ENCODE measurements at places on chromosomes 1 and 21.
A peak's percentile ranks its signal among the peaks of the same experiment; 100 is the strongest.

DNA sequence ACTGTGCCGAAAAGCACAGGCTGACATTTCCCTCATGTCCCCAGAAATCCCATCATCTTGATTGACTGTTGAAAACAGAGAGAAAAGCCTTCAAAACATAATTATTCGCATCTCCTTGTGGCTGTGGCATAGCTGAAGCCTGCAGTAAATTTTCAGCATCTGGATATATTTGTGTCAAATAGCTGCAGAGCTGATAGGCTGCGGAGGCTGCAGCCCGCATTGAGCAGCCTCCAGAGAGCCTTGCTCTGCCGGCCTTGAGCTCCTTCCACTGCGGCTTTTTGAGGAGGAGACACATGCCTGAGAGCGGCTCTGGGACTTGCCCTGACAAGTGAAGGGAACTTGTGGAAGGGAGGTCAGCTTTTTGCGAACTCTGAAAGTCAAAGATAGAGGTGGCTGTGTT lies 144.7 kb downstream of the RYR2 start:
- no peak for DNase-seq

- DNase-seq: no peak
These were observed 5.1 kb upstream of the NT5C1A start for GRCh38 chr1:39676948-39677548.

DNA sequence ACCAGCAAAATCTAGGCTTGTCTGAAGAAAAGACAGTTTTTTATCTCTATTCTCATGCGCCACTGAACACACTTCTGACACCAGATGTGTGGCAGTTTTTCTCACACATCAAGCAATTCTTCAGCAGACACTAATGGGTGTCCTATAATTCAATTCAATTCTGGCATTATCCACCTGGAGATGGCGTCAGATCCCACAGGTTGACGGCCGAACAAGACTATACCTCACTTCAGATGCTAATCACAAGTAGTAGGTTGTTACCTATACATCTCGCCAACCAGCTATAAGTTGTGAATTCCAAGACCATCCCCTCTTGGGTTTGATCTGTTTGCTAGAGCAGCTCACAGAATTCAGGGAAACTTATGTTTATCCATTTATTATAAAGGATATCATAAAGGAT lies 89.9 kb upstream of the ARTN start:
- DNase-seq: no peak

DNA sequence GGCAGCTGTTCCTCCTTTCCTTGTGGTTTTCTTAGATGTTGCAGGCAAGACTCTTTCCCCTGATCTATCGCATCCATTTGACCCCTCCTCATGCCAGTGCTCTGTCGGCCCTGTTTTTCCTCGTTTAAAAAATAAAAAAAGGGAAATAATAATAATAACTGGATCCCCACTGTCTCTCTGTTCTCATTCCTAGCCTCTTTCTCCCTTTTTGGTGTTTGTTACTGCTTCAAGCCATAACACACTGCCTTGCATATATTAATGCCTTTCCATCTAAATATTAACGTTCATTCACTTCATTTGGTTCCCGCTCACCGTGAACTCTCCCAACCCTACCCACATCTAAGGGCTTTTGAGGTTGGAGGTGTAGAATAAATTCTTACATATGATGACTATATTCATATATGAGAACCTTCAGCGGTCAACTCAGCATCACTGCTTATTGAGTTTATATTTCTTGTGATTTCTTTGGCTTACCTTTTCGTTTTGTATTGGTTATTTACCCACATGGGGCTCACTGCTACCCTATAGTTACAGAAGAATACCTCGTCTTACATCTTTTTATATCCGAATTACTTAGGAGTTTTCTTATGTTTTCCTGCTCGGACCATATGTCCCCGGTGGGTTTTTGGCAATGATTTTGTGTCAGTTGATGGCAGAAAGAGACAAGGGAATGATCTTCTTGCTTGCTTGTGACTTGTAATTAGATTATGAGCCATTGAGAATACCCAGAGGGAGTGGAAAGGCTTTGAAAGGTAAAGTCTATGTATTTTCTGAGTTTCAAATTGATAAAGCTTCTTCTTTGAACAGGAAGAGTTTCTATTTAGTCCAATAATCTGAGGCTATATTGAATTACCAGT lies 805 bp downstream of the ATG4C start:
- DNase-seq: no peak

DNA sequence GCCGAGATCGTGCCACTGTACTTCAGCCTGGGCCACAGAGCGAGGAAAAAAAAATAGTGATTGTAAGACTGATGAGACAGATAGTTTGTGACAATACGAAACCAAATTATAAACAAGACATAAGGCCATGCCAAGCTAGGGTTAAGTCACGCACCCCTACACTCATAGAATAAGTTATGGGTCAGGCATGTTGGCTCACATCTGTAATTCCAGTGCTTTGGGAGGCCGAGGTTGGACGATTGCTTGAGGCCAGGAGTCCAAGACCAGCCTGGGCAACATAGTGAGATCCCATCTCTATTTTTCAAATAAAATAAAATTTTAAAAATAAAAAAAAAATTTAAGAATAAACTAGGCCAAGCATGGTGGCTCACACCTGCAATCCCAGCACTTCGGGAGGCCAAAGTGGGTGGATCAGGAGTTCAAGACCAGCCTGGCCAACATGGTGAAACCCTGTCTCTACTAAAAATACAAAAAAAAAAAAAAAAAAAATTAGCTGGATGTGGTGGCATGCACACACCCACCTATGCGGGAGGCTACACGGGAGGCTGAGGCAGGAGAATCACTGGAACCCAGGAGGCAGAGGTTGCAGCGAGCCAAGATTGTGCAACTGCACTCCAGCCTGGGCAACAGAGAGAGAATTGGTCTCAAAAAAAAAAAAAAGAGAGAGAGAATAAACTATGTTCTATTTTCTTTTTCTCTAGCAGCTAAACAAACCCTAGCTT lies 50.1 kb upstream of the SPOCD1 start:
- DNase-seq: no peak

- no peak for DNase-seq
These were observed 272.7 kb downstream of the SDCCAG8 start for GRCh38 chr1:243528459-243529121.

- DNase-seq: no peak
These were observed 103.6 kb downstream of the SPAG17 start for GRCh38 chr1:118081387-118081786.

GRCh38 chr1:27609618-27610240 lies 5.8 kb upstream of the AHDC1 start:
- DNase-seq: no peak

DNA sequence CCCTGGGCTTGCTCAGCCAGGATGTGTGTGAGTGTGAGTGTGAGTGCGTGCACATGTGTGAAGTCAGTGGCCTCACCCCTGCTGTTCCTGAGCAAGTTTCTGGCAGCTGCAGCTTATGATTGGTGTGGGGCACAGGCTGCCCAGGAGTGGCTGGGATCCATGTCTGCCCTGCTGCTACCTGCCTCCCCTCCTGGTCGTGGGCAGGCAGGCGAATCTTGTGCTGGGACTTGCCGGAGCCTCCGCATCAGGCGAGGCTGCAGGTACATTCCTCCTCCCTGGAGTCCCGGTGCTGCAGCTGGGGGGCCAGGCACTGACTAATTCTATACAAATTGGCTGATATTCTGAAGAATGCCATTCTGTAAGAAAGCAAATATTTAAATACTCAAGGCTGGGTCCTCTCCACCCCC lies 85.6 kb upstream of the WNT4 start:
- no peak for DNase-seq

- no peak for DNase-seq
These were observed 79.7 kb downstream of the SLC16A1 start for GRCh38 chr1:112876315-112876714.

GRCh38 chr1:160453443-160453842 lies 53.1 kb downstream of the VANGL2 start:
- DNase-seq: no peak

- no peak for DNase-seq
These were observed 176.9 kb upstream of the HMGB4 start for GRCh38 chr1:33687000-33687399.

GRCh38 chr1:113579256-113580018 lies 179.8 kb downstream of the PHTF1 start:
- DNase-seq: no peak

DNA sequence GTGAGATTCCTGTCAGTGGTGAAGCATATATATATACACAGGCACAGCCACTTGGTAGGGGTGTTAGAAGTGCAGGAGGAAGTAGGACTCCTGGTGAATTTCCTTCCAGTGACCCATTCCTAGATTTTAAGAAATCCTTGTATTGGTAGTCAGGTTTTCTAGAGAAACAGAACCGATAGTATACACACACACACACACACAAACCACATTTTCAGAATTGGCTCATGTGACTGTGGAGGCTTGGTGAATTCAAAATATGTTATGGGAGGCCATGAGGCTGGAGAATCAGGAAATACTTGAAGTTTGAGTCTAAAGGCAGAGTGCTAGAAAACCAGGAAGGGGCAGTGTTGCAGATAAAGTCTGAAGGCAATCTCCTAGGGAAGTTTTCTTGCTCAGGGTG lies 114.2 kb downstream of the FCRL5 start:
- DNase-seq: no peak

DNA sequence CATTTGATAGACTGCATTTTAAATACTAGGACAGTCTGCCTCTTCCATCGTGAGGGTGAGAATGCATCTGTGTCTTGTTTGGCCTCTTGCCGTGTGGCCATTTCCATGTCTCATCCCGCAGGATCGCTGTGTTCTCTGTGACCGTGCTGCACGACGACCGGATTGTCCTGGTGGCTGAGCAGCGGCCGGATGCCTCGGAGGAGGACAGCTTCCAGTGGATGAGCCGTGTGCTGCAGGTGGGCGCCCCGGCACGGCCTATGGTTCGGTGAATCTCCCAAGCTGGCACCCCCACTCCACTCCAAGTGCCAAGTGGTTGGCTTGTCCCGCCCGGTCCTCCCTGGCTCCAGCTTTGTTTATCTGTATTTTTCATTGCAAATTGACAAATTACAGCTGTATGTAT lies 55.2 kb downstream of the S100B start:
- DNase-seq: no peak

GRCh38 chr1:94045465-94046056 lies 75.4 kb downstream of the ABCA4 start:
- DNase-seq: peak; percentile 26

DNA sequence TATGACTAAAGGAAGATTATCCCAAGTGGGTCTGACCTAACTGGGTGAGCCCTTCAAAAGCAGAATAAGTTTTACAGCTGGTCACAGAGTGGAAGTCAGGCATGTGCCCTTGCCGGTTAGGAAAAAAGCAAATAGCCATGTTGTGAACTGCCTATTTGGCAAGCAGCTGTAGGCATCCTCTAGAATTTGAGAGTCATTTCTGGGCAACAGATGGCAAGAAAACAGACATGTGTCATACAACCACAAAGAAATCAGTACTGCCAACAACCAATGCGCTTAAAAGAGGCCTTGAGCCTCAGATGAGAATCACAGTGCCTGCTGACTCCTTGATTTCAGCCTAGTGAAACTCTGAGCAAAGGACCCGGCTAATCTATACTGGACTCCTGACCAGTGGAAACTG lies 26.8 kb downstream of the LRRC53 start:
- no peak for DNase-seq

- DNase-seq: peak; percentile 67
These were observed at the start of gene GFI1 for GRCh38 chr1:92486251-92487077. Gene GFI1 (minus strand): TSS chr1:92486925. CDS start chr1:92483487, 3,438 bp downstream.

- no peak for DNase-seq
These were observed 757.3 kb downstream of the LTN1 start for GRCh38 chr21:28235169-28235895.

DNA sequence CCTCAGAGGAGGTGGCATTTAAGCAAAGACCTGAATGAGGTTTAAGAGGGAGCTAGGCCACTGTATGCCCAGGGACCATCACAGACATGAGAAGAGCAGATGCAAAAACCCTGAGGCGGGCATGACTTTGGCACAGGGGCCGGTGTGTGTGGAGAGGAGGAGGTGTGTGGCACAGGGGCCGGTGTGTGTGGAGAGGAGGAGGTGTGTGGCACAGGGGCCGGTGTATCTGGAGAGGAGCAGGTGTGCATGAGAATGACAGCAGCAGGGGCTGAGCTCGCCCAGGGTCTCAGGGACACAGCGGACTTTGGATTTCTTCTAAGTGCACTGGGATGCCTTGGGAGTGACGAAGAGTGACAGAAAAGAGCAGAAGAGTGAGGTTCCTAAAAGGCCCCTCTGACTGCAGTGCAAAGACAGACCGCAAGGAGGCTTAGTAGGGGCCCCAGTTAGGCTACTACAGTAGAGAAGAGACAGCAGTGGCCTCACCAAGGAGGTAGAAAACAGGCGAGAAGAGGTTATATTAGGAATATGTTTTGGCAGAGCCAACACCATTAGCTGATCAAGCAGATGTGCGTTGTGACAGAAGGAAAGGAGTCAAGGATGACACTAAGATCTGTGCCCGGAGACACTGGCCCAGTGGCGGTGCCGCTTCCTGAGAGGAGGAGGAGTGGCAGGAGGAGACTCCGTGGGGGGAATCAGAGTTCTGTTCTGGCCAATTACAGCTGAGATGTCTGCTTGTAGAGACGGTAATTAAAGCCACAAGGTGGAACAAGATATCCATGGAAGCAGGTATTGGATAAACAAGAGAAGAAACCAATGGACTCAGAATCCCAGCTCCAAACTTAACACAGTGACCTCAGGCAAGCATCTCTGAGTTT lies 18.4 kb downstream of the ZBTB17 start:
- no peak for DNase-seq

- no peak for DNase-seq
These were observed 120.3 kb upstream of the VAMP3 start for GRCh38 chr1:7650801-7651200.

DNA sequence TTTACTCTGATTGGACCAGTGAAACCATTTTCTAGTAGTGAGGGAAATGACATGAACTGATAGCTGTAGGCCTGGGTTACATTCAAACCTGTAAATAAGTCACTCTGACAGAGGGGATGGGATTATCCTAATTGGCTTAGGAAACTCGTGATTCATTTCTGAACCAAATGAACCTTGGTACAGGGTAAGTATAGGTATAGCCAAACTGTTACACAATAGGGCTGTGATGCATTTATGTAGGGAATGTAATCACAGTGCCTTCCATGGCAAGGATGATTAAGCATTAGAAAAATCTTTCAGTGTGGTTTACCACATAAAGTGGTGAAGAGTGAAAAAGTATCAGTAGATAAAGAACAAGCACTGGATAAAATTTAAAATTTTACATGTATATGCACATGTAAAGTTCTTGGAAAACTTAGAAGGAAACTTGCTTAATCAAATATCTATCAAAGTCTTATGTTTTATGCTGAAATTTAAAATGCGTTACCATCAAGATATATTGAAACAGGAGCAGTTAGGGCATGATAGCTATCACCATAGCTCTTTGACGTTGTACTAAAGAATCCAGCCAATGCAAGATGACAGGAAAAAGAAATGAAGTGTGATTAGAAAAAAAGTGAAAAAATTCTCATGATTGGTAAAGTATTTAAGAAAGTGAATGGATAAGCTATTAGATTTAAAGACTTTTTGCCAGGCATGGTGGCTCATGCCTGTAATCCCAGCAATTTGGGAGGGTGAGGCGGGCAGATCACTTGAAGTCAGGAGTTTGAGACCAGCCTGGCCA lies 63.0 kb downstream of the RABGAP1L start:
- DNase-seq: no peak

GRCh38 chr1:156445789-156446263 lies 54.7 kb downstream of the MEF2D start:
- peak; percentile 79 for DNase-seq

GRCh38 chr1:211469938-211470529 lies 21.9 kb downstream of the RD3 start:
- DNase-seq: peak; percentile 45

All from stimulated activated CD4-positive, alpha-beta T cell treated with anti-CD3 and anti-CD28 coated beads, Interleukin-2, amount 100 ng/mL, for 48 hours (primary cell).